ENCODE measurements at places on chromosomes 13 and 19.

DNA sequence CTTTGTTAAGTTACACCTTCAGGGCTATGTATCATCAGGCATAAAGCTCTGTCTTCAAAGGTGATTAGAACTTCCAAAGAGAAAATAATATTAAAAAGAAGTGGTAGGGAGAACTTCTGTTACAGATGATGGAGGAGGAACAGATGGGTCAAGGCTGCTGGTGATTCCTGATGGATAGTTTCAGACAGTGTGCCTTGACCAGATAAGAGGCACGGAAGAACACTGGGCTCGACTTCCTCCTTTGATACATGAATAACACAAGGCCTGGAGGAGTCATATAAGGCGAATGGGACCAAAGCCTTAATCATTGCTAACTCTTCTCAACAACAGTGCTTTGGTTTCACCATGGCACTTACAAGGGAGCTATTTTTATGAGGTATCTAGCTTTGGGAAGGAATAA is 128.1 kb upstream of the RXFP2 start:
- no peak for DNase-seq

DNA sequence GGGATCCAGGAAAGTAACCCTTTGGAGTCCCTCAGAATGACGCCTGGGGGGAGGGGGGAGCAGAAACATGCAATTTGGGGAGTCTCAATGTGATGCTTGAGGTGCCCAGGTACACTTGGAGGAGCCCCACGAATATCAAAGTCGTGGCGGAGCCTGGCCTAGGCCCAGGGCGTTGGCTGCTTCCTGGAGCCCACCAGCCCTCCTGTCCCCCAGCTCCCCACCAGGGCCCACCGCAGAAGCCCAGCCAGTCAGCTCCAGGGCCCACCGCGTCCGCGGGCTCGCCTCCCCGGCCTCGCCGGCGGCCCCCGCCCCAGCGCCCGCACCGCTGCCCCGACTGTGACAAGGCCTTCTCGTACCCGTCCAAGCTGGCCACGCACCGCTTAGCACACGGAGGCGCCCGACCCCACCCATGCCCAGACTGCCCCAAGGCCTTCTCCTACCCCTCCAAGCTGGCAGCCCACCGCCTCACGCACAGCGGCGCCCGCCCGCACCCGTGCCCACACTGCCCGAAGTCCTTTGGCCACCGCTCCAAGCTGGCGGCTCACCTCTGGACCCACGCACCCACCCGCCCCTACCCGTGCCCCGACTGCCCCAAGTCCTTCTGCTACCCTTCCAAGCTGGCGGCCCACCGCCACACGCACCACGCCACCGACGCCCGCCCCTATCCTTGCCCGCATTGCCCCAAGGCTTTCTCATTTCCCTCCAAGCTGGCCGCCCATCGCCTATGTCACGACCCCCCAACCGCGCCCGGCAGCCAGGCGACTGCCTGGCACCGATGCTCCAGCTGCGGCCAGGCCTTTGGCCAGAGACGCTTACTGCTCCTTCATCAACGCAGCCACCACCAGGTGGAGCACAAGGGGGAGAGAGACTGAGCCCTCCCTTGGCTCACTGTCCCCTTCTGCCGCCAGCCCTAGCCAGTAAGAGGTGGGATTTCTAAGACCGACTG is 2.1 kb downstream of the ZNF575 start:
- no peak for DNase-seq

DNA sequence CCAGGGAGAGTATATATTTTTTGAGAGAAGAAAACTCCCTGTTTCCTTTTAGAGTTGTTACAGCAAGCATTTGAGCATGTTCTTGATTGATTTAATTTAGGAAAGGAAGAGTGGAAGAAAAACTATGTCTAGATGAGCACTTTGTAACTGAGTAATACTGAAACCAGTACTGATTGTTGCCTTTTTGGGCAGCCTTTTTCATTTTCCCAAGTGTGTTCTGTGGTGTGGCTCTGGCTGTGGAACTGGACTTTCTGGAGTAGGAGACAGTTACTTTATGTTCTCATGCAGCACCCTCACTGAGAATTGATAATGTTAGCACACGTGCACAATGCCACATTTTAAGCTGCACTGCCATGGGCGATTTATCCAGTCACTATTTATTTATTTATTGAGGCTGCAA is 211.5 kb downstream of the LMO7 start:
- no peak for DNase-seq

GRCh38 chr13:22789027-22789593 is 391.7 kb upstream of the SGCG start:
- DNase-seq: no peak

- DNase-seq: no peak
Measured at GRCh38 chr13:54206626-54207025, 1178.0 kb downstream of the OLFM4 start.

Data from RWPE2 (cell line).